ENCODE measurements at places on chromosomes 6 and 20.
A peak's percentile ranks its signal among the peaks of the same experiment; 100 is the strongest.

- DNase-seq: peak; percentile 87
Observed at GRCh38 chr6:29552512-29553051, 7.0 kb downstream of the UBD start.

GRCh38 chr6:109770779-109771178 is 79.7 kb downstream of the FIG4 start:
- DNase-seq: no peak

- DNase-seq: no peak
Observed at GRCh38 chr6:52489881-52490280, 69.7 kb downstream of the EFHC1 start.

DNA sequence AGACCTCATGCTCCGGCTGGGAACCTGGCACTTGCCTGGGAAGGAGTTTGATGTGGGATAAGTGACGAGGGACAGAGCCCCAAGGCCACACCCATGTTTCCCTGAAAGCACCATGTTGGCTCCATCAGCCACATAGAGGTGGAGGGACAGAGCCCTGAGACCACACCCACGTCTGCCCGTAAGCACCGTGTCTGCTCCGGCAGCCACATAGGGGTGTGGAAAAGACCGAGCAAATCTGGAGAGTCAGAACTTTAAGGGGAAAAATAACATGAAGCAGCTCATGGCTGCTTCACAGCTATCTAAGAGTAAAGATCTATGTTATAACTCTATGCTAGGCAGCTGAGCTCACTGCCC is 15.3 kb downstream of the SLCO4A1 start:
- DNase-seq: no peak

GRCh38 chr6:149033454-149033853 is 284.1 kb upstream of the TAB2 start:
- no peak for DNase-seq

GRCh38 chr6:25316626-25317025 is 37.5 kb downstream of the CARMIL1 start:
- DNase-seq: no peak

DNA sequence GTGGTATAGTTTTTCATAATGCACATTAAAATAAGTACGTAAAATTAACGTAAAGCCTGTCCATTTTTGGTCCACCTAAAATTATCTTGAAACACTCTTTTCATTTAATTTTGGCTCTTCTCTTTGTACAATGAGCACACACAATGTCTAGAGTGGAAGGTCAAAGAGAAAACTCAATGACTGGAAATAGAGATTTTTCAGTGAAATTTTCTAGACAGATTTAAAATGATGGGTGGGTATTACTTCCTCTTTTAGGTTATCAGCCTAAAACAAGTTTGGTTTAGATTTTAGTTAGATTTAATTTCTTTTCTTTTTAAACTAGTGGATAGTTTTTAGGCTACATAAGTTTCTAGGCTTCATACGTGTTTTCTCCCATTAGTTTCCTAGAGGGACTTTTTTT is 24.9 kb downstream of the DSE start:
- DNase-seq: no peak
